HS-27A (cell line): ENCODE measurements at places on chromosomes 16 and 17.

DNA sequence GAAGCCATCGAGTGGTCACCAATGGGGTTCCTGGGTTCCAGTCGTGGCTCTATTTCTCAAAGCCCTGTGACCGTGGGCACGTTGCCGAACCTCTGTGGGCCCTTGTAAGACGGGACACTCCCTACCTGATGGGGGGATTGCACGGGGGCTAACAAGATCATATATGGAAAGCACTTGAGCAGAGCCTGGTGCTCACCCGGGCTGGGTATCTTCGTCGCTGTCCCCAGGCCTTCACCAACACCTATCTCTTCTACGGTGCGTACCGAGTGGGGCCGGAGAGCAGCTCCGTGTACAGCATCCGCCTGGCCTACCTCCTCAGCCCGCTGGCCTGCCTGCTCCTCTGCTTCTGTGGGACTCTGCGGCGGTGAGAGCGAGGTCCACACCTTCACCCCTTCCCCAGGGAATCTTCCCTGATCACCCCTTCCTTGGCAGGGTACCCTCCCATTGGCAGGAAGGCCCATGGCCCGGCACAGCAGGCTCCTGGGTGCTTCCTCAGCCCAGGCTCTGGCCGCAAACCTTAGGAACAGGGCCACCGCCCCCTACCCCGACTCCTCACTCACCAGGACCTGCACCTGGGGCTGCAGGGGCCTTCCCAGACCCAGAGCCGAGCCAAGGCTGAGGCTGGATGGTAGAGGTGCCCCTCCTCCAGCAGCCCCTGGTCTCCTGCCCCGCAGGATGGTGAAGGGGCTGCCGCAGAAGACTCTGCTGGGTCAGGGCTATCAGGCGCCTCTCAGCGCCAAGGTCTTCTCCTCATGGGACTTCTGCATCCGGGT, 2.8 kb downstream of the TMC8 start:
- DNase-seq: no peak

DNA sequence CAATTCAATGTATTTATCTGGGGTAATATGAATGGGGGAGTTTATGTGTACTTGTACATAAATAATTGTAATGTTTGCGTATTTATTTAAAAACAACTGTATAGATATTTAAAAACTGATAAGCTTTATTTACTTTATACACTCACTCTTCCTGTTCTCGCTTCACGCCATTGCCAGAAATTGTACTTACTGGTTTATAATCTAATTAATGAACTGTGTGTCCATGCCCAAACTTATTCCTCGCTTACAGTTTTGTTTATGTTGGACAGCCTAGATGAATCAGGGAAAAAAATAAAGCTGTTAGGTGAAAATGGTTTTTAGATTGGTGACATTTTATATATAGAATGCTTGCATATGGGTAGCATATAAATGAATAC, 30.8 kb downstream of the AATF start:
- DNase-seq: no peak

DNA sequence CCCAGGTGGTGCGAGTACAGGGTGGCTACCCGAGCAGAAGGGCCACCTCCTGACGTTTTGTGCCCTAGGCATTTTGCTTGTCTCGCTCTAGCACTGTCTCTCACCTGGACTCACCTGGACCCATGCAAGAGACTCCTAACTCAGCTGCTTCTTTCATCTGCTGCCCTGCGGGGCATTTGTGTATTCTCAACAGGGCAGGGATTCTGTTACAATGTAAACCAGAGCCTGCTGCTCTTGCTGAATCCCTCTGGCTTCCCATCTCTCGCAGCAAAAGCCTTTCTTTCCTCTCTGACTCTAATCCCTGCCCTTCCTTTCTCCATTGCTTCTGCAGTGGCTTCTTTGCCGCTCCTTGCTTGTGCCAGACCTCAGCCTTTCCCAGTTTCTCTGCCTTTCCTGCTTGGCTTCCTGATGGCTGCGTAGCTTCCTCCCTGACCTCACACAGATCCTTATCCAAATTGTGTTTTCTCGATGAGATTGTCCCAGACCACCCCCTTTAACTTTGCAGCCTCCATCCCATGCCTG, 10.2 kb downstream of the ARSG start:
- DNase-seq: no peak

GRCh38 chr16:75262104-75262799, 10.8 kb upstream of the BCAR1 start:
- no peak for DNase-seq

DNA sequence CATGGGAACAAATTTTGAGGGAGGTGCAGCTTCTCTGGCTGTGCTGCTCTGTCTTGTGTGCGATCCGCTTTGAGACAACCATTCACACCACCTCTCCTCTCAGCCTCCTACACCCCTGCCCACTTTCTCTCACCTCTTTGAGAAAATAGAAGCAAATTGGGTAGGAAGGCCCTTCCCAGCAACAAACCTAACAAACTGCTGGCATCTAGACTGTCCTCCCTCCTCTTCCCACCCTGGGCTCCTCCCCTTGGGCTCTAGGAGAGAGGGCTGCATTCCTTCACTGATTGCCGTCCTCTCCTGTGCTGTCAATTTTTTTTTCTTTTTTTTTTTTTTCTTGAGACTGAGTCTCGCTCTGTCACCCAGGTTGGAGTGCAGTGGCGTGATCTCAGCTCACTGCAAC, 13.5 kb downstream of the CDIPT start:
- no peak for DNase-seq

DNA sequence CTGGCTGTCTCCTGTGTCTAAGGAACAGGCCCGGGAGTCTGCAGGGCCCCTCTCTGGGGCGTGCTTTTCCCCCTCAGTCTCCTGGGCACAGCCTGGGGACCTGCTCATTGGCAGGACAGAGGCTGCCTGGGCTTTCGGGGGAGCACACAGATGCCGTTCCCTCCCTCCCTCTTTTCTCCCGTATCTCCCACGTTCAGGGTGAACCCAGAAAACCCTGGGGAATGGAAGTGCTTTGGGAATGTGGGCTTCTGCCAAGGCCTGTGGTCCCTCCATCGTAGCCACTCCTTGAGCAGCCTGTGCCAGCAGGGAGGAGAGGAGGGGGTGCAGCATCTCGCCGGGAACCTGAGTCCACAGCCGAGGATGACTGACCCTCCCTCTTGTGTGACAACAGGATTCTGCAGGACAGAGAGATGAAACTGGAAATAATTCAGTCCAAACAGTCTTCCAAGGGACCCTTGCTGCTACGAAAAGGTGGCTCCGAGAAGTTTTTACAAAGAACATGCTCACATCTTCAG, 52.0 kb downstream of the RNF213 start:
- DNase-seq: no peak

DNA sequence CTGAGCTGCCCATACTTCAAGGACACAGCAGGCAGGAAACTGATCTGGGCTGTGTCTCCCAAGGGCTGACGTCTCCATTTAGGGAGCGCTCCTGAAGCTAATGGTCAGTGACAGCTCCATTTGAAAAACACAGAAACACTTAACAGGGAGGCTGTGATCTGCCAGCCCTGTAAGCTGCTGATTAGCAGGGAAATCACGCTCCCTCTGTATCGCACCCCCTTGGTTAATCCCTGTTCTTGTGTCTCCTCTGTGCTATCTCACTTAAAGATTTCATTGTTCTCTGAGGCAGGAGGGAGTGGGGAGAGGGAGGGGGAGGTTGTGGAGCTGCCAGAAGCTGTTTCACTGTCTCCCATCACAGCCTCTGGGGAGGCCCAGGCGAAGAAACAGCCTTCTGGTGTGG, 47.4 kb upstream of the CACNG3 start:
- DNase-seq: no peak

- DNase-seq: no peak
Observed at GRCh38 chr16:74575807-74576643, 30.9 kb downstream of the GLG1 start.

DNA sequence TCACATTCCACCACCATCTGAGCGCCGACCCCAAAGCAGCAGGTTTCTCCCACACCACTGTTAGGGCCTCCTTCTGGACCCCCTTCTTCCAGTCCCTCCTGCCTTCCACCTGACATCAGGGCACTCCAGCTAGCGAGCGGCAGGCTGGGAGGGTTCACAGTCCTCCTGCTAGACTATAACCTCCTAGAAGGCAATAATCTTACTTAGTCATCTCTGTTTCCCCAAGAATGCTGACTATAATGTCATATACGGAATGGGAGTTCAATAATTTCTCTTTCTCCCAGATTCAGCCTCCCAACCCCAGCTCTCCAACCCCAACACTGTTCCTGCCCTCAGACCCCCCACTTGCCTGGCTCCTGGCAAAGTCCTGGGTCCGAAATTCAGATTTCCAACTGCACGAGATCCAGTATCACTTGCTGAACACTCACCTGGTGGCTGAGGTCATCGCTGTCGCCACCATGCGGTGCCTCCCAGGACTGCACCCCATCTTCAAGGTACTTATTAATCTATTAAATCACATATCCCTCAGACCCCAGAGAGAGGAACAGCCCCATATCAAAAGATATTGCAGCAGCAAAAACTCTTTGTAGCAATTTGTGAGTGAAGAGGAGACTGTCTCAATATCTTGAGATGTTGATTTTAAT, 5.6 kb downstream of the ALOX12 start:
- DNase-seq: no peak

DNA sequence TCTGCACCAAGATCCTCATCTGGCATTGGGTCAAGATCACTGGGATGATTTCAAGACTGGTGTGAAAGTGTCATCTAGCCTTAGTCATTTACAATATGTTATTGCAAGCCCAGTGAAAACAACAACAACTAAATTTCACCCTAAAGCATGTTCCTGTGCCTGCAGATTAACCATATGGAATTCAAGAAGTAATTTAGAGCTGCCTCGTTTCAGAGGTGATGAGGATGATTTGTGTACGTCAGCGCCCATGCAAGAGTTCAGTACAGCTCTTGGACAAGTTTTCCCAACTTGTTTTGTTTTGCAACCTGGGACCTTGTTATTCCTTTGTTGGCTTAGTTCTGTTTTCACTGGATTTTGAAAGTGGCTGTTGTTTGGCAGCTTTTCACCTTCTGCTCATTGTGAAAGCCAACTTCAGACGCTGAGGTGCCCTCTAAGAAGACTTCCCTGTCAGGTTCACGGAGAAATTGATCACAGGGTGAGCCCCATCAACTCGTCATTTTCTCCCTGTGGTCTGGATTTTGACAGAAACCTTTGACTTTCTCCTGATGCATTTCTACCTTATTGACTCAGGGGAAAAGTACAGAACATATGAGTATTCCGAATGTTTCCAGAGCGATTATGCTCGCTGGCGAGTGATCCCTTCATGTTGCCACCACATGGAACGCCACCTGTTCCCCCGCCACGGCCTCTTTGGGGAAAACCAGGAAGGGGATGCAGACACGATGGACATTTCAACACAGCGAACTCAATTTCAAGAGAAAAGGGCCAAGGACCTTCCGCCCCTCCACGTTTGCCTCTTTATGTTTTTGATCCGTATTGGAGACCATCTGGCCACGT, 85.6 kb downstream of the FOXL1 start:
- DNase-seq: no peak

DNA sequence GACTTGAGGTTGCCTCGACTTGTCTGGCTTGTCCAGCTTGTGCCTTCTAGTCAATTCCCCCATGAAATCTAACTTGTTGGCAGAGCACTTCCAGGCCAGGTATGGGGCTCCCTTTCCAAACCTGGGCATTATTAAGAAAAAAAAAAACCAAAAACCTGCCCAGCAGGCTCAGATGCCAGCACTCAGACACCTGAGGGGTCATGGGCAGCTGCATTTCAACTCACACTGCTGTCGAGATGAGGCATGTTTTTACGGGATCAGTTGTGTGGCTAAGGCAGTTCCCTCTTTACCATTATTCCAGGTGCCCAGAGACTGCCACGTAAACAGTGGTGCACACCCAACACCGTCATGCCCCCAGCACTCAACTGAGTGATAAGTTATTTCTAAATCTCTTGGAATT, 17.8 kb downstream of the TMEM11 start:
- DNase-seq: no peak

DNA sequence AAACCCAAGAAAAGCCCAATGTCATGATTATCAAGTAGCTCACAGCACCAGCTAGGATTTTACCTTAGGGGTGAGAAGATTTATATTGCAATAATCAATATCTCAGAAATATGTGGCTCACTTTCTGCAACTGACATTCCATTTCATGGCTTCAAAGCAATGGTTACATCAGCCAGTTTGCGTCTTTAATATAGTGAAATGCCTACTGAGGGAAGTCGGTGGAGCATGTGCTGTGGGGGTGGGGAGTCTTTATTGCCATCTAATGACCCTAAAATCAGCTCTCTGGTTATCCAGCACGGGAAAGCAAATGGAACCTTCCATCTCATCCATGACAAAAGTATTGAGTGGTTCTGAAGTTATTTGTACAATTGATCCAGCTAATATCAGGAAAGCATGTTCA, 395.5 kb downstream of the CA10 start:
- no peak for DNase-seq

DNA sequence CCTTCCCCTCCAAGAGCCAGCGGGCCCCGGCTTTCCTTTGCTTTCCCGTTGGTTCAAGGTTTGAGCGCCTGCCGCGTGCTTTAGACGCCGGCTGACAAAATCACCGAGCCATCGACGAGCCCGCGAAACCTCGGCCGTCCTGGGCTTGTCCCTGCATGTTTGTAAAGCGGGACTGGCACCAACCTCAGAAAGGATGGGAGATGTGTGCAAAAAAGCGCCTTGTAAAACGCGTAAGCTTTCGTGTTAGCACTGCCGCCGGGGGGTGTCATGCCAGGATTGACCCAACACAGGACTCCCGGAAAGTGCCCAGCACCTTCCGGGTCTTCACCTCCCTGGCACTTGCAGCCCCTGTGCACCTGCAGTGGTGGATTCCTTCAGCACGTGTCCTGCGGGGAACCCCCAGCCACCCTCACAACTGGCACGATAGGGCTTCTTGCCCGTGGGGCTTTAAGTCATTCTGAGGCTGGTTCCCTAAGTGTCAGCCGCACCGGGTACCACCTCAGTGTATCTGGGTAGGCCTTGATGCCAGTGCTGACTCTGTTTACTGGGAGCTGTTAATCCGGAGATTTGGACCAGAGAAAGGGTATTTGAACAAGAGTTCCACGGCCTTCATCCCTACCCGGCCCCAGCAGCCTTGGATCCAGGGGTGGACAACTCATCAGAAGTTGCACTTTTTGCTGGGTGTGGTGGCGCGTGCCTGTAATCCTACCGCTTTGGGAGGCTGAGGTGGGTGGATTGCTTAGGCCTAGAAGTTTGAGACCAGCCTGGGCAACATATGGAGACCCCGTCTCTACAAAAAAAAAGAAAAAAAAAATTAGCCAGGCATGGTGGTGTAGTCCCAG, 817 bp downstream of the NDUFAF8 start:
- no peak for DNase-seq

GRCh38 chr16:52591934-52592592, 45.1 kb upstream of the TOX3 start:
- DNase-seq: no peak
